GM12878 (cell line): ENCODE measurements at places on chromosomes 11 and 22. TPM values are rescaled to one million over a fixed set of nuclear protein-coding genes. Genes with fewer than 3 reads are reported as not detected.

DNA sequence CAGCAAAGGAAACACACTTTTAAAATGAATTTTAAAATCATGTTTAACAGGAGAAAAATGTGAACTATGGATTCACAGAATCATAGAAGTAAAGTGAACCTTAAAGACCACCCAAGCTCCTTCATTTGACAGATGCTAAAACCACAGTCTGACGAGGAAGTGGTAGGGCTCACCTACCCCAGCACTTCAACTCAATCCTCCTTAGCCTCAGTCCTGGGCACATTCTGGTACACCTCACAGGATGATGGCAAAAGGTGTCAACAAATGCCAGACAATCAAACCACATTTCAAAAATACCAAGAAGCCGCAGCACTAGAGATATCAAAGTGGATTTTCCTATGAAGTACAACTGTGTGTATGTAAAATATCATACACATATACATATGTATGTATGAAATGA is 43.1 kb downstream of the PITPNB start:
- H3K4me1 ChIP-seq: peaks cover 38% of the 10 kb centered on the region
- no peaks in the 10 kb centered on the region for H3K27me3 ChIP-seq
- no peak for DNase-seq
- H3K36me3 ChIP-seq: peaks cover 19% of the 10 kb centered on the region
- H3K27ac ChIP-seq: no peak overlapping the region

GRCh38 chr11:67301951-67302516 is 1.3 kb upstream of the SSH3 start:
- no peaks in the 10 kb centered on the region for H3K4me1 ChIP-seq
- no peak overlapping the region for H3K27ac ChIP-seq
- DNase-seq: no peak
- H3K36me3 ChIP-seq: peaks cover 22% of the 10 kb centered on the region
- H3K4me3 ChIP-seq: no peak overlapping the region

- no peak overlapping the region for H3K4me3 ChIP-seq
- DNase-seq: no peak
- no peak overlapping the region for H3K27ac ChIP-seq
- H3K27me3 ChIP-seq: no peaks in the 10 kb centered on the region
- no peaks in the 10 kb centered on the region for H3K4me1 ChIP-seq
- H3K36me3 ChIP-seq: peaks cover 10% of the 10 kb centered on the region
Measured at GRCh38 chr22:42511401-42511891, 8.2 kb downstream of the RRP7A start.

CFAP300 gene
- not detected in 2 replicates for total RNA-seq

GRCh38 chr11:76155500-76156227 is 50.6 kb downstream of the WNT11 start:
- no peak overlapping the region for H3K4me3 ChIP-seq
- H3K36me3 ChIP-seq: no peaks in the 10 kb centered on the region
- DNase-seq: no peak
- H3K27ac ChIP-seq: no peak overlapping the region
- H3K4me1 ChIP-seq: peaks cover 22% of the 10 kb centered on the region

- DNase-seq: no peak
- peaks cover 5% of the 10 kb centered on the region; the same call in 1 of the 2 replicates for H3K4me1 ChIP-seq
- no peaks in the 10 kb centered on the region for H3K36me3 ChIP-seq
- no peaks in the 10 kb centered on the region for H3K27me3 ChIP-seq
Measured at GRCh38 chr11:14443638-14444037, 56.0 kb downstream of the COPB1 start.

- H3K4me1 ChIP-seq: peaks cover 9% of the 10 kb centered on the region
- DNase-seq: no peak
- H3K27me3 ChIP-seq: peaks cover 14% of the 10 kb centered on the region; the same call in 1 of the 2 replicates
- no peak overlapping the region for H3K27ac ChIP-seq
Measured at GRCh38 chr11:79025622-79026021, 415.2 kb downstream of the TENM4 start.

OR6T1 gene
- not detected in 2 replicates for total RNA-seq

DNA sequence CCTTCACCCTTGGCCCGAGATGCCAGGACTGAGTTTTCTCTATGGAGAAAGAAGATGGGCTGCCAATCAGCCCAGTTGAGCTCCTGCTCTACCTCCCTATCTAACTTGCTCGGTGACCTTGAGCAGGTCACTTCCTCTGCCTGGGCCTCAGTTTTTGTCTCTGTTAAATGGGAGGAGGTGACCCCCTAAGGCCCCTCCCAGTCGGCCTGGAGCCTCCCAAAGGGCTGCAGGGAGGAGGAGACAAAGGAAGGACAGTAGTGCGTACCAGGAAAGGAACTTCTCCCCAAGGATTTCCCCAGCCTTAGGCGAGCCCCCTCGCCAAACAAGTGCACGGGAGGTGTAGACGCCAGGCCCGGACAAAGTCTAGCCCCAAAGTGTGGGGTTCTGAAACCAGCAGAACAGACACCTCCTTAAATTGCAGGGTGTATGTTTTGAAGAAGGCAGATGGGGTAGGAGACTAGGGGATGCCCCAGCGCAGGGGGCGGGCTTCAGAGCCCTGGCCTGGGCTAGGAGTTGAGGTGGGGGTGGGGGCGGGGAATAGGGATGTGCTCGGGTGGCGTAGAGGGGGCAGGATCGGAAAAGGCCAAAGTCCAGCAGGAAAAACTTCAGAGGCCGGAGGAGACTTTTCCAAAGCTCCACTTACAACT is 1.0 kb downstream of the CBX7 start:
- peaks cover 12% of the 10 kb centered on the region for H3K27me3 ChIP-seq
- no peak for DNase-seq
- peaks cover 44% of the 10 kb centered on the region for H3K4me1 ChIP-seq

C11orf97 gene
- total RNA-seq: not detected in 2 replicates

DNA sequence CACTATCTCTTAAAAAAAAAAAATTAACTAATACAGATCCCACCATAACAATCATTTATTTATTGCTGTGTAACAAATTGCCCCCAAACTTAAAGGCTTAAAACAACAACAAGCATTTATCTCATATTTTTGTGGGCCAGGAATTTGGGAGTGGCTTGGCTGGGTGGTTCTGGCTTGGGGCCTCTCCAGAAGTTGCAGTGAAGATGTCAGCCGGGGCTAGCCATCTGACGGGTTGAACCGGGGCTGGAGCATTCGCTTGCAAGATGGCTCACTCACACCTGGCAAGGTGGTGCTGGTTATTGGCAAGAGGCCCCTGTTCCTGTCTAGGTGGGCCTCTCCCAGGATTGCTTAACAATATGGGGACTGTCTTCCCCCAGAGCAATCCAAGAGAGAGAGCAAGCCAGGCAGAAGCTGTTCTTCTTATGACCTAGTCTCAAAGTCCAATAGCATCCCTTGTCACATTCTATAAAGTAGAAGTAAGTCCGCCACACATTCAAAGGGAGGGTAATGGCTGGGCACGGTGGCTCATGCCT is 29.5 kb downstream of the ACO2 start:
- H3K4me1 ChIP-seq: no peaks in the 10 kb centered on the region
- H3K4me3 ChIP-seq: no peak overlapping the region
- DNase-seq: no peak
- H3K27me3 ChIP-seq: no peaks in the 10 kb centered on the region
- peaks cover 9% of the 10 kb centered on the region; the same call in 1 of the 2 replicates for H3K36me3 ChIP-seq

GRCh38 chr11:66142370-66143263 is 72.5 kb downstream of the PACS1 start:
- H3K27me3 ChIP-seq: no peaks in the 10 kb centered on the region
- H3K27ac ChIP-seq: no peak overlapping the region
- H3K36me3 ChIP-seq: 0 out of 2 replicates have a peak, but pooled peaks cover 3% of the 10 kb centered on the region
- peaks cover 42% of the 10 kb centered on the region for H3K4me1 ChIP-seq
- no peak for DNase-seq

DNA sequence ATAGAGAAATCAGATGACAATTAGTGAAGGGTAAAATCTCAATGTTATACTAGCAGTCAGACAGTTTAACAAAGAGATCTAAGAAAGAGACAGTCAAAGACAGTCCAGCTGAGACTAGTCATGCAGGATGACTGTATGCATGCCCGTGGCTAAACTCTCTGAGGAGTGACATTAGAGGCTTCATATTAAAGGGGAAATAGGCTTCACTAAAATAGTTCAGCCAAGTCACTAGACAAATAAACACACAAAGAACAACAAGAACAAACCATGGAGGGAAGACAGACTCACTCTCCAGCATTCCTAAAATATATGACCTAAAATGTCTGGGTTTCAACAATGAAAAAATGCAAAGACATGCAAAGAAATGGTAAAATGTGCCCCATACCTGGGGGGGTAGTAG is 18.6 kb upstream of the APLNR start:
- no peak for DNase-seq
- H3K27me3 ChIP-seq: no peaks in the 10 kb centered on the region
- no peak overlapping the region for H3K4me3 ChIP-seq
- no peaks in the 10 kb centered on the region for H3K4me1 ChIP-seq
- no peaks in the 10 kb centered on the region for H3K36me3 ChIP-seq
- no peak overlapping the region for H3K27ac ChIP-seq
